ENCODE measurements at places on chromosomes 6 and 20. TPM values are rescaled to one million over a fixed set of nuclear protein-coding genes. Genes with fewer than 3 reads are reported as not detected.
A peak's percentile ranks its signal among the peaks of the same experiment; 100 is the strongest.

GRCh38 chr6:13787137-13787536 is 27.2 kb downstream of the MCUR1 start:
- no peak for DNase-seq

DNA sequence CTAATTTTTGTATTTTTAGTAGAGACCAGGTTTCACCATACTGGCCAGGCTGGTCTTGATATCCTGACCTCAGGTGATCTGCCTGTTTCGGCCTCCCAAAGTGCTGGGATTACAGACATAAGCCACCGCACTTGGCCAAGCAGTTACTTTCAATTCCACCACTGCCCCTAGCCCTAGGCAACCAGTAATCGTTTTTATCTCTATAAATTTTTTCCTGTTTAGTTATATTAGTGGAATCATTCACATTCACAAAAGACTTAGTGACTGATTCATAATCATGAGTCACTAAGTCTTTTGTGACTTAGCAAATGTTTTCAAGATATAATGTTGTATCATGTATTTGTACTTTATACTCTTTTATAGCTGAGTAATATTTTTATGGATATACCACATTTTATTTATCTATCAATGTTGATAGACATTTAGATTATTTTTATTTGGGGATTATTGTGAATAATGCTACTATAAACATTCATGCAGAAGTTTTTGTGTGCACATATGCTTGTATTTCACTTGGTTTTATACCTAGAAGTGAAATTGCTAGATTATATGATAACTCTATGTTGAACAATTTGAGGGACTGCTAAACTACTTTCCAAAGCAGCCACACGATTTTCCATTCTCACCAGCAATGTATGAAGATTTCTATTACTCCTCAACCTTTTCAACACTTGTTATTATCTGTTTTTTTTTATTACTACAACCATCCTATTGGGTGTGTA is 421.4 kb upstream of the ID4 start:
- DNase-seq = peak; percentile 28

The ECT2L gene
- total RNA-seq = not detected

GRCh38 chr20:38962928-38963401 is 821 bp downstream of the DHX35 start:
- DNase-seq = no peak

The UNC5CL gene
- not detected for total RNA-seq

GRCh38 chr20:41367956-41368355 is 1.3 kb upstream of the EMILIN3 start:
- no peak for DNase-seq

DNA sequence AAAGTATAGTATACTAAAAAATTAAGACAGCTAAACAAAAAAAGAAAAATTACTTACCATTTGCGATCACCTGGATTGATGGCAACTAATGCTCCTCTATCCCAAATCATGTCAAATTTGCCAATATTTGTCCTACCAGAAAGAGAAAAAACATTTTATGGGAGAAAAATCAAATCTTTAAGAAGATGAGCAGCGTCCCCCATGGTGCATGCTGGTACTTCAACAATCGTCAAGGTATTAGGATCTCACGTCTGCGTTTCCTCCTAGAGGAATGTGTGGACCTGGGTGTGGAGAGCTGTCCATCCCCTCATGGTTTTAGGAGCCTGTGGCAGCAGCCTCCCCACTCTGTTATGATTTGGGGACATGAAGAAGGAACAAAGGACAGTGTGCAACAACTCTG is 16.0 kb downstream of the TPMT start:
- no peak for DNase-seq

The MCHR2 gene
- total RNA-seq = not detected

DNA sequence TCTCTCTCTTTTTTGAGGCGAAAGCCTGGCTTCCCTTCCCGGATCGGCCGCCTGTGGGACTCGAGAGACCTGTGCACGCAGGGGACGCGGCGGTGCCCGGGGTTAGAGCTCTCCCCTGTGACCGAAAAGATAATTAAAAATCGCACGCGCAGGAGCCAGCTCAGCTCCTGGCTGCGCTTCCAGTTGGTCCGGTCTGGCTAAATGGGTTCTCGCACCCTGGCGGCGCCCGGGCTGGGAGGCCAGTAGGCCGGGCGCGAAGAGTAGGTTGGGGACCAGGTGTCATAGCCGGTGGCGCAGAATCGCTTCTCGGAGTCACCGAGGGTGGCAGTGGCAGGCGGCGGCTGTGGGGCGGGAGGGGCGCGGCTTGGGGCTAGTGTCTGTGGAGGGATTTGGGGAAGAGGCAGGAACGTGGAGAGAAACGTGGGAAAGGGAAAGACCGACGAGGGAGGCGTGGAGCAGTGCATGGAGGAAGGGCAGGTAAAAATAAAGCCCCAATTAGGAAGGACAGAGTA is 41.9 kb upstream of the SUPT3H start:
- peak; percentile 66 for DNase-seq

The KIAA0408 gene
- 5.8 TPM for total RNA-seq

- no peak for DNase-seq
These were observed 238.0 kb downstream of the TBXT start for GRCh38 chr6:165929607-165930006.

DNA sequence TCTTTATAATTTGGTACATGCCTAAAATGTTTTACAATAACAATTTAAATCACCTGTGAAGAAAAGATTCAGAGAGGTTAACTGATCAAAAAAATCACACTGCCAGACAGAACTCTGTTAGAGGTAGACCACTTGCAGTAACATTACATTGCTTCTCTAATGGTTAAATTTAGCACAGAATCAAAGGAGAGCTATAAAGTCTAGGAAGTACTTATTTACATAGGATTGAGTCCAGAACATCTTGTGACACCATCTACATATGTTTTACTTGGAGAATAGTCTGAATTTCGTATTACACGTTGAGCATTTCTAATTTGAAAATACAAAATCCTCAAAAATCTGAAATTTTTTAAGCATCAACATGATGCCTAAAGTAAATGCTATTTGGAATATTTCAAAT is 17.2 kb upstream of the TBC1D20 start:
- DNase-seq = no peak

The ALDH8A1 gene
- not detected for total RNA-seq

The KCNK16 gene
- not detected for total RNA-seq

DNA sequence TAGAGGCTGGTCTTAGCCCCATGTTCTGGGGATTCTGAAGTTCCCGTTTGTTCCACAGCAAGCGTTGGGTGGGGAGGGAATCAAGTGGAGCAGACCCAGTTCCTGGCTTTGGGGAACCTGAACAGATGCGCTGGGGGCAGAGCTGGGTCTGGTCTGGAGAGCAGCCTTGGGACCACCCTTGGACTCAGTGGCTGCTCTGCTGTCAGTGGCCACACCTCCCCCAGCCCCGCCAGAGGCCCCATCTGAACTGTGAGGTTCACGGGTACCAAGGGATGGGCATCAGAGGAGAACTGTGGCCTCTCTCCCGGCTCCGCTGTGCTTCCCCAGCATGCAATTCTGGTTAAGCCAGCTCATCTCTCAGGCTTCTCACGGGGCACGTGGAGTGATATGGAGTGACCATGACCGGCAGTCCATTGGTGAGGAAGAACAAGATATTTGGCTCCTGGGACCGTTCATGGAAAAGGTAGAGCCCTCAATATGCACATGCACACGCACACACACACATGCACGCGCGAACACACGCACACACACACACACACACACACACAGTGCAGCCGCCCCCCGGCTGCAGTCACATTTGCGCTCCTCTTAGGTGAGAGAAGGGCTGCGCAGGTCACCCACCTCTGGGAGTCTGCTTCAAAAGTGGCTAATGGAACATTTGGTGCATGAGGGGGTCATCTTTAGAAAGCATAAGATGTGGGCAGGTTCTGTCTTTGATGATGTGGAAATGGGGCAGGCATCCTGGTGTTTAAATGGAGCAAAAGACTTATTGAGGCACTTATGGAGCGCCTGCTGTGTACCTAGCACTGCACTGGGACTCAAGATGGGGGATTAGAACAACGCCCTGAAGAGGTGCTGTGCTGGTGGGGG is 6.0 kb downstream of the DLGAP4 start:
- DNase-seq = no peak

The HLA-DOA gene
- total RNA-seq = not detected

- DNase-seq = no peak
These were observed 10.7 kb downstream of the TULP4 start for GRCh38 chr6:158322724-158323560.

- DNase-seq = no peak
These were observed 413.5 kb downstream of the BTBD3 start for GRCh38 chr20:12331236-12331635.

DNA sequence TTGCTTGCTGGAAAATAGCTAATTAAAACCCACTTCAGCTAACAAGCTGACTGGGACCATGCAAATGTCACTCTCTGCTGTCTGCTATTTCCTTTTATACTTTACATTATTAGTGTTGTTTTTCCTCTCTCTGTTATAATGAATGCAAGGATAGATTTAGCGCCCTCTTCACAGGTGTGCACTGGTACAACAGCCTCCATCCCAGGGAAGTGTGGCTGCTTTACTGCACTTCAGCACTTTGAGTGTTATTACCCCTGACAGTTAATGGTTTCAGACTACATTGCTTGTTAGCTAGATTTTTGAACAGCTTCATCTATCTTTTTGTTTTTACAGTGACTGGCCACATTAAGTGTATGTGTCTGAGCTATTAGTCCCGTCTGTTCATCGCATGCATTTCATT is 405.7 kb downstream of the RNF144B start:
- DNase-seq = no peak

DNA sequence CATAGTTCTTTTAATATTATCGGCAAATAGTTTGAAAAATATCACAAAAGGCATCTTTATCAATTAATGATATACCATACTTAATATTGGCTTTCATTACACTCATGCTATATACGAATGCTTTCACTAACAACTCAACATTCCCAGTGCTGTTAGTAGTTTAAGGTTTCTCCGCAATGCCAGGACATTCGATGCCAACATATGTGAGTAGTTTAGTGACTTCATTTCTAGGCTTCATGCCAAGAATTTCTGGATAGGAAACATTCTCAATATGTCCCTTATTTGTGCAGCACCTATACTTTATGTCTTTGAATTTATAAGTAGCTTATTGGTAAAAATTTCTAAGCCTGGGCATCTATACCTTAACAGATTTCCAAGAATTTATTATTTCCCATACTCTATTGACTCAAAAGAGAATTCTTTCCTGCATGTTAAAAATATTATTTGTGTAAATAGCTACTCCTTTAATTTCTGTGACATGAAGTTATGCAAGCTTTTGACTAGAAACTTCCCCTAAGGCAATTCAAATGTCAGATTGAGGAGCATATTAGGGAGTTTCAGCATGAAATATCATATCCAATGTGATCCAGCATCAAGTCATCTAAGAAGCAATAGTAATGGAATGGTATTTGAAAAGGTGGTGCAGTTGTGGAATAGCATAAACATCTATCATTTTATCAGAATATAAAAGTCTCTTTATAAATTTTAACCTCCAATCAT is 236.0 kb upstream of the STXBP5 start:
- DNase-seq = no peak

The TCP11 gene
- total RNA-seq = 1.6 TPM

- no peak for DNase-seq
These were observed 122.6 kb upstream of the RPS6KA2 start for GRCh38 chr6:166749666-166750065.

The TAB2 gene
- 36.0 TPM for total RNA-seq

DNA sequence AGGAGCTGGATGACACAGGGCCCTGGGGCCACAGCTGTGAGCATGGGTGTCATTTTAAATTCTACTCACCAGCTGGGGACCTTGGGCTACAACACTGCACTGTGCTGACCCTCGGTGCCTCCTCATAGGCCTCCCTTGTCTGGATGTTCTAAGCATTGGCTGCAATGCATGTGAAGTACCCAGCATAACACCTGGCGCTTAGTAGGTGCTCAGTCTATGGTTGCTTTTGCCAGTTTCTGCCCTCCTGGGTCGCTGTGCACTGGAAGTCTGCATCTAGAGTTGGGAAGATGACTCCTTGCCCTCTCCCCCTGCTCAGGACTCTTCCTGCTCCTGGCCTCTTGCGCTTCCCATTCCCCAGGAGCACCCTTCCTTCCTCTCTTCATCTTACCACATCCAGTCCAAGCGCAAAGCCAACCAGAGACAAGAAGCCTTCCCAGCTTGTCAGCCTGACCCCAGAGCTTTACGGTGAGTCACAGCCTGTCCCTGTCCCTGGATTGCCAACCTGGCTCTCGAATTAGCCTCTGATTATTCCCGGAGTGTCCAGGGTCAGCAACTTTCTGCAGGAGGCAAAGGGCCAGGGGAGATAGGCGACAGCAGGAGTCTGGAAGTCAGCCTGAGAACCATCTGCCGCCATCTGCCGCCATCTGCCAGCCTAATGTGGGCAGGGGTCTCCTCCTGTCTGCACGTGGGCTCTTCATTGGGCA is 8.8 kb downstream of the SLC13A3 start:
- no peak for DNase-seq

DNA sequence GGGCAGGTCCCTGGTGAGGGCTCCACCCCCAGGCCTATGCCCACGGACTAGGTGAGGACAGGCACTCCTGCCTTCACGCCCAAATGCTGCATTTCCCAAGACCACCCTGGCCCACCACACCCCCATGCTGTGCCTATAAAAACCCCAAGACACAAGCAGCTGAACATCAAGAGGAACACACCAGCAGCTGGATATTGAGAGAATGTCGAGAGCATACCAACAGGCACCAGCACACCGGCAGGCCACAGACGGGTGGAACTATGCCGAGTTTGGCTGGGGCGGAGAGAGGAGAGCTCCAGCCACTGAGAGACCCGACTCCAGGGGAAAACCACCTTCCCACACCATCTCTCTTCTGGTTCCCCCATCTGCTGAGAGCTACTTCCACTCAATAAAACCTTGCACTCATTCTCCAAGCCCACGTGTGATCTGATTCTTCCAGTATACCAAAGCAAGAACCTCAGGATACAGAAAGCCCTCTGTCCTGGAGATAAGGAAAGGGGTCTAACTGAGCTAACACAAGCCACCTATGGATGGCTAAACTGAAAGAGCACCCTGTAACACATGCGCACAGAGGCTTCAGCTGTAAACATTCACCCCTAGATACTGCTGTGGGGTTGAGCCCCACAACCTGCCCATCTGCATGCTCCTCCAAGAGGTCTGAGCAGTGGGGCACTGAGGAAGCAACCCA is 316.2 kb downstream of the FOXC1 start:
- DNase-seq = no peak

The MUCL3 gene
- not detected for total RNA-seq

DNA sequence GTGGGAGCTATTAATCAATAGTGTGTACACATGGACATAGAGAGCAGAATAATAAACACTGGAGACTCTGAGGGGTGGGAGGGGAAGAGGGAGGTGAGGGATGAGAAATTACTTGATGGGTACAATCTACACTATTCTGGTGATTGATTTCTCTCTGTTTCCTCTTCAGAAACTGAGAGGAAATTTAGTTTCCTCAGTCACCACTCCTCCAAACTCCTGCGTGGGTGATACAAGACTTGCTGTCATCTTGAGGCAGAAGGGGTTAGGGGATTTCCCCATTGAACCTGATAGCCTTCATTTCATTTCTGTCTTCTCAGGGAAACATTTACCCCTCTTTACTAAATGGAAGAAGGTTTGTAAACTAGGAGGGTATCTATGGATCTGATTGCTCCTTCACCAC is 84.3 kb upstream of the ESR1 start:
- no peak for DNase-seq

GRCh38 chr6:12289365-12289919 is 719 bp upstream of the EDN1 start:
- DNase-seq = no peak

The THBS2 gene
- total RNA-seq = not detected

The SLC22A7 gene
- total RNA-seq = not detected

The CRYBG1 gene
- total RNA-seq = 10.1 TPM
